ENCODE measurements at places on chromosomes 1 and 21.

DNA sequence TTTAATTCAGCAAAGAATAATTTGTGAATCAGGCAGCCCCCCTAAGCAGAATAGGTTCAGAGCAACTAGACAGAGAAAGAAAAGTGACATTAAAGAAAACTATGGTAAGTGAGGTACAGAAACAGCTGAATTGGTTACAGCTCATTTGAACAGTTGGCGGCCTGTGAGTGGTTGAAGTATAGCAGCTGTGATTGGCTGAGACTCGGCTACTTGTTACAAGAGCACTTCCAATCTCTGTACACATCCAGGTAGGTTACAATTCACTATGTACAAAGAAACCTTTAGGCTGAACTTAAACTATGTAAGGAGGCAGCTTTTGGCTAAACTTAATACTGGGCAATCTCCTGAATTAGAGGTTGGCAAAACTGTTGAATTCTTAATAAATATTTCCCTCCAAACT, 171.1 kb upstream of the LHX8 start:
- no peak for DNase-seq

DNA sequence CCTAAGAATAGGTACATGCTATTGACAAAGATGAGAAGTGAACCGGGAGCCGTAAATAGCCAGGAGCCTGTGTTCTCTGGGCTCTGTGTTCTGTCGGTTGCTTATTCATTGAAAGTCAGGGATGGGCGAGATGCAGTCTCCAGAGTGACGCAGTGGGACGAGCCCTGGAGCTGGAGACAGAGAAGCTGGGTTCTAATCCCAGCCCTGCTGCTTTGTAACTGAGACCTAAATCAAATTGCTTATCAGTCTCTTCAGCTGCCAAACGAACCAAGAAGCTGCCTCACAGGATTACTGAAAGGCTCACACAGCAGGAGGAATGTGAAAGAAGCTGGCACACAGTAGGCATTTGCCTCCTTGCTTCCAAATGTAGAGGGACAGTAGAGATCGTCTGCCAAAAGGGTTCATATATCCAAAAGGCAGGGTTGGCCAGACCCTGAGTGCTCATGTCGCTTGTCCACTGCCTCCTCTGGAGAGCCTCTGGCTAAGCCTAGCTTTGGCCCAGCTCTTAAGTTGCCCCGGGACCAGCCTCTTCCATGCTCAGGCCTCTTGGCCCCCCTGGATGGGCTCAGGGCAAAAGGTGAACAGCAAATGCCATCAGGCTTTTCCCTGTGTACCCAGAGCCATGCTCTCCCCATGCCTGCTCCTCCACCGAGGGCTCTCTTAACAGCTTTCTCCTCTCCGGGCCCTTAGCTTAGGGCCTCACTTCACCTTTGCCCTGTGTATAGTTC, 134.2 kb upstream of the IPO9 start:
- no peak for DNase-seq

- DNase-seq, result no peak
These were observed 55.3 kb downstream of the AHCTF1 start for GRCh38 chr1:246876431-246876830.

DNA sequence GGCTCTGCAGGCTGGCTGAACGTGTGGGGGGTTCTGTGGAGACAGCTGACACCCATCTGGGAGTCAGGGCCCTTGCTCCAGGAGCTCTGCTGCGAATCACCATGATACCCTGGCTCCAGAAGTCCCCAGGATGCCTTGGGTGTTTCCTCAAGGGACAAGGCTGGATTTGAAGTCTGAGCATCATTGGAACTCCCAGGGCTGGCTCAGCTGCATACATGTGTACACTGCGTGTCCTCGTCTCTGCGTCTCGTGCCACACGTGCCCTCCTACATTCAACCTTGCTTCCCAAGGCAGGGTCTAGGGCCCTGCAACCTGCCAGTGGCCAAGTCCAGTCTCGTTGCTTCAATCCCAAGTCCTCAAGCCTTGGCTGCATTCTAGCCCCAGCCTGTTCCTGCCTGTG, 11.7 kb downstream of the CSF1 start:
- no peak for DNase-seq

GRCh38 chr1:210541680-210542358, 213.1 kb downstream of the HHAT start:
- DNase-seq, result no peak

DNA sequence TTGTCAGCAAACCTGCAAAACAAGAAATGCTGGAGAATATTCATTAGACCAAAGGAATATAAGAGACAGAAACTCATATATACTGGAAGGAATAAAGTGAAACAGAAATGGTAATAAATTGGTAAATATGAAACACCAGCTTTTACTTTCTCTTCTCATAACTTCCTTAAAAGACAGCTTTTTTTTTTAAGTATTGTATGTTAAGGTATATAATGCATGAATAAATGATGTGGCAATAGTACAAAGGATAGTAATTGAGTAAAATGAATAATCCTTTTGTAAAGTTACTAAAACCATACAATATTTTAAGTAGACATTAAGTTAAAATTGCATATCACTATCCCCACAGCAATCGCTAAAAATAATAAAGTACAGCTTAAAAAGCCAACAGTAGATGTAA, 64.8 kb downstream of the TRIM33 start:
- no peak for DNase-seq

- DNase-seq, result no peak
These were observed 55.2 kb downstream of the PUM1 start for GRCh38 chr1:31010086-31010989.

DNA sequence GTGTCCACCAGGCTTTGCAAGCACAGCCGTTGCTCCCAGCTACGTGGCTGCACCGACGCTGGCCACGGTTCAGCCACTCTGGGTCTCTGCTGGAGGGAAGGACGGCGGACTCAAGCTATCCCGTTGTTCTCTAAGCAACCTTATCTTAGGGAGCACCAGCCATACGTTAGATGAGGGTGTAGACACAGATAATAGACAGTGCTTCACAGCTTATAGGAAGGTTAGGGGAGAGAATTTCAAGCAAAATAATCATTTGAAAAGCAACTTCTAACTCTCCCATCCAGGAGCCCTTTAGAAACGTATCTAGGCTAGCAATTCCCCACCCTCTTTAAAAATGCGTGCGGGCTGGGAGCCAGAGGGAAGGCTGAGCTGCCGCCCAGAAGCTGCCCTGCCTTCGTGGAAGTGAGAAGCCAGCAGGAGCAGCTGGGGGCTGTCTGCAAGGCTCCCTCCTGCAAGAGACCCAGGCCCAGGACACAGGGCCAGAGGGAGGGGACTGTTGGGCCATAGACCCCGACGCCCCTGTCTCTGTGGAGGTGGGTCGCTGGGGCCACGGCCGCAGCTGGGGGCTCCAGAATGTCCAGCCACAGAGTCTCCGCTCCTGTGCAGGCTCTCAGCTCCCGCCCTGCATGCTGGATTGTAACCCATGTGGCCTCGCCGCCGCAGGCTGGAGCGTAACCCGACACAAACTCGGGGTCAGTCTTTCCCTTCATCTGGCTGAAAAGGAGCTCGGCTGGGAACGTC, 31.2 kb upstream of the COL6A2 start:
- no peak for DNase-seq

- no peak for DNase-seq
These were observed 60.4 kb downstream of the CAPZB start for GRCh38 chr1:19424651-19425570.

DNA sequence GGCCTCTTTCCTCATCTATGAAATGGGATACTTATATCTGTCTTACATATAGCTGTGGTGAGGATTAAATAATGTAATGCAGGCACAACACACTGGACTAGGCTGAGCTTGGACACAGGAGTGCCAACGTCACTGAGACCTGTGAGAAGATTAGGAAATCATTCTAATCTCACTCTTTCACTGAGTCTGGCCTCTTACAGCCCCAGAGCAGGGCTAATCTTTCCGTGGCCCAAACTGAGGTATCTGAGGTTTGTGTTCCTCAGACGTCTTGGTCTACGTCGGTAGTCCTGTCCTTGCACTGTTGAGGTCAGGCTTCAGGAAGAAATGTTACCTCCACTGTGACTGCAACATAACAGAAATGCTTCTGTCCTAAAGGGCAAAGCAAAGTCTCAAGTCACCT, 22.6 kb upstream of the A3GALT2 start:
- DNase-seq, result no peak

DNA sequence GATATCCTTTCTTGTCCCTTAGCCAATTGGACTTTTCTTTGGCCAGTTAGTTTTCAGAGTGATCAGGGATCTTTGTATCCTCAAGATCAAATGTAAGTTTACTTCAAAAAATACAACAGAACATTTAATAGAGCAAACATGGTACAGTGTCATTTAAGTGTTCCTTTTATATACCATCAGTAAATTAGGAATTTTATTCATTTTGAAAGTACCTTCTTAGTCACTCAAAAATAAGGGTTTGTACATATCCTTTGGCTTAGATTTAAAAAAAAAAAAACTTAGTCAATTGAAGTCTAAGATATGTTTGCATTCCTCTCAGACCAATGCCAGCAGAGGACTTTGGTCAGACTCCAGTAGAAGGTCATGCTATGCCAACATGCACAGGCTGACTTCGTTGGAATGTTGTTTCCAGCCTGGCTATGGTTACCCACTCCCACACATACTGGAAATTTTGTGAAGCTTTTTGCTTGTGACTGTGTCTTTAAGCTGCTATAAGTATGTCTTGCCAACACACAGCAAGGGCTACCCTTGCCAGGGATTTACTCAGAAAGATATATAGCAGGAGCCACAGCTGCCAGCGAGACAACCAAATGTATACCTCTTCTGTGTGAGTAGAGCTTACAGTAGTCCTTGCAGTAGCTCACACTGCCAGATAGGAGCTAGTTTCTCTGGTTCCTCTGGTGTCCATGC, 81.5 kb upstream of the LRIF1 start:
- no peak for DNase-seq

- no peak for DNase-seq
These were observed 31.9 kb downstream of the SEC16B start for GRCh38 chr1:177937931-177938330.

All from RPMI8226 (cell line).